ENCODE measurements at places on chromosomes 2 and 18. TPM values are rescaled to one million over a fixed set of nuclear protein-coding genes. Genes with fewer than 3 reads are reported as not detected.

- DNase-seq: no peak
Observed at GRCh38 chr2:169080250-169081069, 11.1 kb downstream of the DHRS9 start.

CIB4 gene
- total RNA-seq: not detected

GRCh38 chr2:240796543-240797499 is 23.2 kb downstream of the KIF1A start:
- no peak for DNase-seq

C2orf78 gene
- total RNA-seq: not detected

- DNase-seq: no peak
Observed at GRCh38 chr2:224469374-224469964, 67.6 kb upstream of the FAM124B start.

DNA sequence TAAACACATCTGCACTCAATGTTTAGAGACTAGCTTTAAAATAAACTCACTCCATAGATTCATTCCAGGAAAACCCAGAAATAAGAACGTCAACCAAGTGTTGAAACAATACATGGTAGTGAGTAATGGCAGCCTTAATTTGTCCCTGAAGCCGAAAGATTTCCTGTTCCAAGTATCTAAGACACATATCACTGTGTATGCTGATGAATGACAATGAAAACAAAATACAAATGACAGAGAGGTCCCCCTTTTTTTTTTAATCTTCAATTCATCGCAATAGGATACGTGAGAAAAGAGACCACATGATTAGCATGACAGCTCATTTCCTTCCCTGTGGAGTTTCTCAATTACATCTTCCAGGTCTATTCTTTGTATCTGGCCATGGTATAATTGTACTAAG is 160.5 kb upstream of the STK17B start:
- DNase-seq: no peak

GRCh38 chr18:60215432-60215831 is 157.1 kb downstream of the MC4R start:
- no peak for DNase-seq

Data from activated T-cell treated with anti-CD3 and anti-CD28 coated beads, Interleukin-2, amount 50 U/mL, for 72 hours (primary cell).